Stimulated activated naive CD4-positive, alpha-beta T cell treated with Interleukin-2 at 50 U/mL for 16 hours (primary cell): ENCODE measurements at places on chromosomes 7 and 10.

DNA sequence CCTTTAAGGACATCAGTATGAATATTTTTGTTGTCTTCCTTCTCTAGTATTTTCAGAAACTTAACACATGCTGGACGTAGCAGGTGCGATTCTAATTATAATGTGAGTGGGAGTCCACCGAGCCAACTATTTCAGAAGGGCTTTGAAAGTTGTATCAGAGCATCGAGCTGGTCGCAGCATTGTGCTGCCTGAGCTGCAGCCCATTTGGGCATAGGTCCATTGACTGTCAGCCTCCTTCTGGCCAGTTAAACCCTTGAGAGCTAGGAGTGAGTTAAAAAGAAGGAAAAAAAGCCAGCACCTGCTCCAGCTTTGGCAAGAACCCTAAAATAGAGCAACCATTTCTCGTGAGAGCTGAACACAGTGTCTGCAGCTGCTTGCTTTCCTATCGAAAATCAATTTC, 47.8 kb downstream of the SLC35G1 start:
- DNase-seq, result no peak

DNA sequence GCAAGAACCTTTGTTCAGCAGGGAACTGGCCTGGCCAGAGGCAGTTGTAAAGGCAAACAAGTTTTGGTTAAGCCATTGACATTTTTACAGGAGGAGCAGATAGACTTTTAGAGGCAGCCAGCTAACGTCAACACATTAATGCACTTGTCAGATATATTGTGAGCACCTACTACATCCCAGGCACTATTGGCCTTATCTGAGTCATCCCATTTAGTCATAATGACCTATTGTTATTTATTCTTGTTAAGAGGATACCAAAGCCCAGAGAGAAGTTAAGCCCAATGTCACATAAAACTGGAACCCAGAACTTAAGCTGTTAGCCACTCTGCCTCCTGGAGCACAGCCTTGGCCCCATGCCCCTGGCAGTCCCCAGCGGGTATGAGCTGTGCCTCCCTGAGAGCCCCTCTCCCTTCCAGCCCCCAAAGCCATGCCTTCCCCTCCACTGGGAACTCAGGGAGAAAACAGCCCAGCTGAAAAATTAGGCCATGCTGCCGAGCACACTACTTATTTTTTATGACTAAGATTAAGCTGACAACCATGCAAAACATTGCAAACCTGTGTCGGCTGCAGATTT, 32.7 kb upstream of the TRIM8 start:
- DNase-seq, result no peak

GRCh38 chr7:112050250-112050881, 155.8 kb downstream of the DOCK4 start:
- DNase-seq, result no peak

GRCh38 chr10:34996843-34997242, 93.3 kb downstream of the CUL2 start:
- no peak for DNase-seq

DNA sequence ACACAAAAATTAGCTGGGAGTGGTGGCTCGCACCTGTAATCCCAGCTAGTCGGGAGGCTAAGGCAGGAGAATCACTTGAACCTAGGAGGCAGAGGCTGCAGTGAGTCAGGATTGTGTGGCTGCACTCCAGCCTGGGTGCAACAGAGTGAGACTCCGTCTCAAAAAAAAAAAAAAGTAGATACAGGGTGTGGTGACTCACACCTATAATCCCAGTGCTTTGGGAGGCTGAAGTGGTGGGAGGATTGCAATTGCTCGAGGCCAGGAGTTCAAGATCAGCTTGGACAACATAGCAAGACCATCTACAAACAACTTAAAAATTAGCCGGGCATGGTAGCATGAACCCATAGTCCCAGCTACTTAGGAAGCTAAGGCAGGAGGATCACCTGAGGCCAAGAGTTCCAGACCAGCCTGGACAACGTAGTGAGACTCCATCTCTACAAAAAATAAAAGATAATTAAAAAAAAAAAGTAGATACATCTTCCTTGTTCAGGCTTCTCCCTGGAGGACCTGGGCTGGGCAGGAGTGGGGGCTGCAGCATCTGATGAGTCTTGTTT, 2.0 kb downstream of the MOSPD3 start:
- DNase-seq, result no peak

- DNase-seq, result no peak
These were observed 22.1 kb upstream of the PRKAR1B start for GRCh38 chr7:749140-749551.

GRCh38 chr7:29557954-29558353, 5.7 kb upstream of the PRR15 start:
- DNase-seq, result no peak

DNA sequence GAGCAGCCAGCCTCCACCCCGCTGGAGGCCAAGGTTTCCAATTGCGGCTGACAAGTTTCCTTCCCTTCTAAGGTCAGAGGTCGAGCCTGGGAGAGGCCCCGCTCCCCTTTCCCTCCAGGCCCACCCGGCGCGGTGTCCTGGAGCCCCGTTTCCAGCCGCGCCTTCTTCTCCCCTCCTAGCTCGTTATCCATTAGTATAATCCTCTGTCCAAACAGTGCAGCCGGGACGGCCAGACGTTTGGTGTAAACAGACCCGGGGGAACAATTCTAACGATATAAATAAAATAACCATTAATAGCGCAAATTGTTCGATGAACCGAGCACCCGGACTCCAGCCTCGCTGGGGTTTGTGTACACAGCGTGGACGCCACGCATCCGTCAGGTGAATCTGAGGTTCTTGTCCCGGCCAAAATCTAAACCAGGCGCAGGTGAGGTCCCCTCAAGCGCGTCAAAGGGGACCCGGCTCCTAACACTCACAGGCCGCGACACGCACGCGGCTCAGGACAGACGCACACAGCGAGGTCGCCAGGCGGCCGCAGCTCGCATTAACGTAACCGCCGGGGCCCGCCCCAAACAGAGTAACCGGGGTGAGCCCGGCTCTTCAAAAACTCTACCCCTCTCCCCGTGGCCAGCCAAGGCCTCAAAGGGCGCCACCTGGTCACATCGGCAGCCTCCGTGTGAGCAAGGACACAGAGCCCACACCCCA, 10.8 kb upstream of the NKX2-3 start:
- no peak for DNase-seq

DNA sequence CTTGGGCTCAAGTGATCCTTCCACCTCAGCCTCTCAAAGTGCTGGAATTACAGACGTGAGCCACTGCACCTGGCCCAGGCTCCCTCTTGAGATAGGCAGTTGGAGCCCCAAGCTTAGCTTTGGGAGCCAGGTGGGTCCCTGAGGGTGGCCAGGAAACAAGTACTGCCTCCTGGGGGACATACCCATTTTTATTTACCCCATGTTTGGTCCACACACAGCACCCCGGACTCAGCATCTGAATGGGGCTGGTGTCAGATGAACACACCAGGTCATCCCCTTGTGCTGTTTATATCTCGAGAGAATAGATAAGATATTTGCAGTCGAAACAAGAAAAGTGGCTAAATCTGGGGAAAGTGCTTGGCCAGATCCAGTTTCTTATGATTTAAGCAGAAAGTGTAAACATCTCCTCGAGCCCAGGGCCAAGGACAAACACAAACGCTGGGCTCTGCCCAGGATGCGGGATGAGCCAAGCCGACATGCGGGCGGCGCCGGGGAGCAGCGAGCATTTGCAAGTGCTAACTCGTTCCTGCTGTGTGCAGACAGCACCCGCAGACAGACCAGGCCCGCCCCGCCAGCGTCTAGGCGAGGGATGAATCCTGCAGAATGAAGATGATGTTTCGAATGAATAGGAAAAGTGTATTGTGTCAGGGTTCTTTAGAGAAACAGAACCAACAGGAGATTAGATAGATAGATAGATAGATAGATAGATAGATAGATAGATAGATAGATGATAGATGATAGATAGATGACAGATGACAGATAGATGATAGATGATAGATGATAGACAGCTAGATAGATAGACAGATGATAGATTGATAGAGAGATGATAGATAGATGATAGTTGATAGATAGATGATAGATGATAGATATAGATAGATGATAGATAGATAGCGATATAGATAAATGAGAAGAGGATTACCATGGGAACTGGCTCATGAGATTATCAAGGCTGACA, 44.4 kb upstream of the OCM2 start:
- no peak for DNase-seq

- no peak for DNase-seq
These were observed 257.0 kb downstream of the COBL start for GRCh38 chr7:51059504-51060142.

DNA sequence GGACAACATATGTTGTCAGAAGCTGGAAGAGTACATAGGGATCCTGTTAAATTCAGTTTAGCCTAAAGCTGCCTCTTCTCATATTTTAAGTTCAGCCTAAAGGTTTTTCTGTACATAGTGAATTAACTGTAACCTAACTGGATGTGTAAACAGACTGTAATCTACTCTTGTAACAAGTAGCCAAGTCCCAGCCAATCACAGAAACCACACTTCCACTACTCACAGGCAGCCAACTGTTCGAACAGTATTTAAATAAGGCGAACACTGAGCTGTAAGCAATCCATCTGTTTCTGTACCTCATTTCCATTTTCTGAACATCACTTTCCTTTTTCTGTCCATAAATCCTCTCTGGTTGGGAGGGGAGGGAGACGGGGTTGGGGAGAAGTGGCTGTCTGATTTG, 15.0 kb upstream of the STN1 start:
- DNase-seq, result no peak

DNA sequence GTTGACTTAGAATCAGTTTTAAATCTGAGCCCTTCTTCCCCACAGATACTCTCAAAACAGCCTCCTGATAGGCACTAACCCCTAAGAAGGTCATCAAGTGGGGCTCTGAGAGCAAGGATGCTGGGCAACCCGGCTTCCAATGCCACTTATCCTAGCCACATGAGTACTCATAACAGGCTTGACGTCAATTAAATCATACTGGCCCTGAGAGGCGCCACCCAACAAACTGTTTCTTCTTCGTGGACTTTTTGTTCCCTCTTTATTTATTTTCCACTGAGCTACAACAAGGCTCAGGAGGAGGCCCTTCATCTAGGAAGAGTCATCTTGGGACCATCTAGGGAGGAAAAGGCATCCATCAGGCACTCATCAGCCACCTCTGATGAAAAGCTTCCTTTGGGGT, 255.9 kb downstream of the KCNMA1 start:
- no peak for DNase-seq

GRCh38 chr10:29102636-29103035, 186.2 kb upstream of the LYZL1 start:
- DNase-seq, result no peak

DNA sequence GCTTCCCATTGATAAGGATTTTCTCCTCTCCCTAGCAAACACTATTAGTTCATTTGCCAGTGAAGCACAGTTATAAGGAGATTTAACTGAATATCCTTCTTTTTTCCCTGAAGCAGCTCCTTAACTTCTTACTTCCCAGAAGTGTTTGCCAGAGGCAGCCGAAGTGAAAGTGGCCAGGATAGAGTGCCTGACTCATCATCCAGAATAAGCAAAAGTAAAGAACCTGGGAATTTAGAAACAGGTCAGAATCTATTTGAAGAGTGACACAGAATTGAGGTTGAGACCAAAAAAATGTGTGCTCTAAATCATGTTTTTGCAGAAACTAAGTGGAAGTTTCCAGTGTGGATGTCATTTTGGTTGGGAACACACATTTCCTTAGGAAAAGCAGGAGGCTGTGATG, 249.6 kb upstream of the VWC2 start:
- DNase-seq, result no peak

- DNase-seq, result no peak
These were observed 101.4 kb downstream of the SEMA3E start for GRCh38 chr7:83547526-83547925.

GRCh38 chr7:111329367-111330234, 232.7 kb downstream of the IMMP2L start:
- no peak for DNase-seq

- no peak for DNase-seq
These were observed 193.8 kb upstream of the PHYHIPL start for GRCh38 chr10:58982470-58983239.

GRCh38 chr10:119383174-119383856, 159.2 kb downstream of the RGS10 start:
- DNase-seq, result no peak

- no peak for DNase-seq
These were observed 83.9 kb downstream of the CXCL12 start for GRCh38 chr10:44300666-44301649.

- no peak for DNase-seq
These were observed 122.2 kb downstream of the PDE1C start for GRCh38 chr7:31948029-31948428.
